Jurkat, Clone E6-1 (cell line): ENCODE measurements at places on chromosomes 12 and 14.

GRCh38 chr12:55024575-55024974, 4.8 kb downstream of the NEUROD4 start:
- DNase-seq = no peak

GRCh38 chr12:9604287-9604686, 3.4 kb downstream of the KLRB1 start:
- no peak for DNase-seq

DNA sequence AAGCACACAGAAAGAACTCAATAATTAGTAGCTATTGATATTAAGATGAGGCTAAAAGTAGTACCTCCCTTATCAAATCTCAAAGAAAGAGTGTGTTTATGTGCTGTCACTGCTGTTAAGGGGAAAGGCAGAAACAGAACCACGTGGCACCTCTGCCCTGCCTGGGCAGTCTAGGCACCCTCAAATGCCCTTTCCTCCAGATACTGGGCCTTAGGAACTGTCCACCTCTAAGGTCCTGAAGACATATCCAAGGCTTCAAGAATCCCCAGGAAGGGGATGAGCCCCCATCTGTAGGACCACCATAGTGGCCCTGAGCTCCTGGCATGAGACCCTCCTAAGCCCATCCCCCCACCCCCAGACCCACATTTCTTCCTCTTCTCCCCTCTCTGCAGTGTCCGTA, 29.1 kb downstream of the NGB start:
- no peak for DNase-seq

- DNase-seq = no peak
Measured at GRCh38 chr14:20733684-20734429, 11.8 kb upstream of the EDDM3A start.

DNA sequence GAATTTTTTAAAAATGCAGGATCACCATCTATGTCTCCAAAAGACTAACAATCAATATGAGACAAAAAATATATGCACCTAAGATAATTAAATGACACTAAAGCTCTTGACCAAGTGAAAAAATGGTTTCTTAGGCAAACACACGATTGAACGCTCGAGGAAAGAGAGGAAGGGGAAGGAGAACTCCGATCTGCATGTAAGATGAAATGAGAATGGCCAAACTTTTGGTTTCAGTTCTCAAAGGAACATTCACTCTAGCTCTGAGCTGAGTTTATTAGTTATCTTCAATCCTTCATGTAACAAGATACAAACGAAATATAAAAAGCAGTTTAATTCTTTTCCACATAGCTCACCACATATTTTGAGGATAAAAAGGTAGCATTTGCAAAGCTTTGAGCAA, 2.8 kb downstream of the DYRK4 start:
- no peak for DNase-seq

DNA sequence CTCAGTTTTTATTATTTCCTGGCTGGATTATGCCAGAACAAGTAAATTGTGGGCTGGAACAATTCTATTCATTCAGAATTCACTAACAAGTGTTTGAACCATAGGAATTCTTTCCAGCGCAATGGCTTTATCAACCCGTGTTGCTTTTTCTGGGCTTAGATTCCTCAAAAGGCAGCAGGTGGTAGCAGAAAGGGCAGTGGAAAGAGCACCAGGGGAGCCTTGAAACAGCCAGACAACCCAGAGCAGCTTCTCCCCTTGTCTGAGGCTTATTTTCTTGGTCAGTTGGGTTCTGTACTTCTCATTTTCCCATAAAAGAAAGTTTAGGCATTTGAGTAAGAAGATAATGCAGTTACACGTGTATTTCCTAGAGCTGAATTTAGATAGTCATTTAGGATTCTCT, 130.7 kb downstream of the OTOGL start:
- no peak for DNase-seq

DNA sequence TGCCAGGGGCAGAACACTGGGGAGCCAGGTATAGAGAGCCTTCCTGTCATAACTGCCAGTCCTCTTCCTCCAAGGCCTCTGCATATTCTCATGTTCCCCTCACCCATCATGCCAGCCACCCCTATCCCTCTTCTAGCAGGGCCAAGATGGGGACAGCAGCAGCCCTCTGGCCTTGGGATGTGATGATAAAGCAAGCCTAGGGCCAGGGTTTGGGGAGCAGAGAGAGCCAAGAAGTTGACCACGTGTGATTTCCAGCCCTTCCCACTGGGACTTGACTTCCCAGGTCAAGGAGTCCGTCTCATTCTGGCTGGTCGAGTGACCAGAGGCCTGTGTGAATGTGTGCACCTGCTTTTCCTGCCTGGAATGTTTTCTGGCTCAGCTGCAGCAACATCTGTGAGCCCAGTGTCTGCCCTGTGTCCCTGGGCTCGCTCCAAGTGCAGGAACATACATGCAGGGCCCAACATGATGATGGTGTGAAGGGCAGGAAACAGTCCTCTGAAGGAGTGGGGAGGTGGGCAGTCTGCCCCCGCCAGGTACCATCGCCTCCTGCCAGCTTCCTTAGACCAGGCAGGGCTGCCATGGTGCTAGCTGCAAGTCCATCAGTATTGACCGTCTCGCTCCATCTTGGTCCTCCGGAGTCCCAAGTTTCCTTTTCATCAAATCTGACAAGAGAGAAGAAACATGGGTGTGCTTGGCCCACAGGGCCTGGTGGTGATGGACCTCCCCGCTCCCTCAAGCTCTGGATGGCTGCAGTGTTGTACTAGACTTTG, 21.0 kb downstream of the VASH1 start:
- DNase-seq = no peak

- no peak for DNase-seq
Measured at GRCh38 chr12:105194947-105195346, 41.0 kb downstream of the APPL2 start.

GRCh38 chr14:91113829-91114078, at the start of gene DGLUCY:
Gene DGLUCY, plus strand, starts transcription at chr14:91114073. Its CDS starts 46,222 bp downstream, at chr14:91160295.
- no peak for DNase-seq

GRCh38 chr14:58849601-58850000, 211.8 kb downstream of the DACT1 start:
- no peak for DNase-seq
